ENCODE measurements at places on chromosomes 6 and 20.

GRCh38 chr6:128964233-128964755, 81.4 kb downstream of the LAMA2 start:
- no peak overlapping the region for H3K4me3 ChIP-seq
- no peak for DNase-seq
- no peak overlapping the region for H3K27ac ChIP-seq
- no peaks in the 10 kb centered on the region for H3K36me3 ChIP-seq
- H3K27me3 ChIP-seq, result no peaks in the 10 kb centered on the region
- H3K4me1 ChIP-seq, result no peaks in the 10 kb centered on the region

GRCh38 chr6:157867981-157868380, 44.9 kb downstream of the SNX9 start:
- no peak for DNase-seq
- H3K4me3 ChIP-seq, result no peak overlapping the region
- H3K4me1 ChIP-seq, result peaks cover 5% of the 10 kb centered on the region
- no peaks in the 10 kb centered on the region for H3K27me3 ChIP-seq
- no peak overlapping the region for H3K27ac ChIP-seq

DNA sequence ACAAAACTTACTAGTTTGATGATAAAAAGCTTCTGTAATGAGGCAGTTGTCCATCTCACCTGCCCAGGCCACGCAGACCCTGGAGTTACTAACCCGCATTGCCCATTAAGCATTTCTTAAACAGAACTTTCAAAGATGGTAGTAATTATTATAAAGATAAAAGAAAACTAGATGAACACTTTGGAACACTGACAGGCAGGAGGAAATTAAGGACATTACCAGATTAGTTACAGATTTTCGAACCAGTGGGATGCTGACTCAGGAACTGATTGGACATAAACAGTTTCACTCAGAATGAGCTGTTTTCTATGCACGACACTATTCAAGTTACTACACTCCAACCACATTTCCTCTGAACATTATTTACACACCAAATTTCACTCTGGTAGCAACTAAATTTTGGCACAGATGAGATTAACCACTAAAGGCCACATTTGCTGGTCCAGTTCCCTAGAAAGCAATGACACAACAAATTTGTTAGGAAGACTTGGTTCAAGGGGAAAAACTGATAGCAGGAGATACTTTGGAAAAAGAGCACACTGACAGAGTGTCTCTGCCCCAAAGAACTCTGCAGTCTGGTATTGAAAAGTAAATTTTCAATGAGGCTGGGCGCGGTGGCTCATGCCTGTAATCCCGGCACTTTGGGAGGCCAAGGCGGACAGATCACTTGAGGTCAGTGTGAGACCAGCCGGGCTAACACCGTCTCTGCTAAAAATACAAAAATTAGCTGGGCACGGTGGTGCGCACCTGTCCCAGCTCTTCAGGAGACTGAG, 3.0 kb downstream of the ROMO1 start:
- DNase-seq, result no peak
- no peak overlapping the region for H3K27ac ChIP-seq
- H3K4me1 ChIP-seq, result peaks cover 19% of the 10 kb centered on the region
- no peak overlapping the region for H3K4me3 ChIP-seq
- H3K36me3 ChIP-seq, result peaks cover 57% of the 10 kb centered on the region
- H3K27me3 ChIP-seq, result no peaks in the 10 kb centered on the region

- DNase-seq, result no peak
- no peak overlapping the region for H3K27ac ChIP-seq
- H3K27me3 ChIP-seq, result no peaks in the 10 kb centered on the region
- H3K4me1 ChIP-seq, result no peaks in the 10 kb centered on the region
- no peaks in the 10 kb centered on the region for H3K36me3 ChIP-seq
- H3K4me3 ChIP-seq, result no peak overlapping the region
Observed at GRCh38 chr6:146634022-146634421, 35.2 kb downstream of the ADGB start.

DNA sequence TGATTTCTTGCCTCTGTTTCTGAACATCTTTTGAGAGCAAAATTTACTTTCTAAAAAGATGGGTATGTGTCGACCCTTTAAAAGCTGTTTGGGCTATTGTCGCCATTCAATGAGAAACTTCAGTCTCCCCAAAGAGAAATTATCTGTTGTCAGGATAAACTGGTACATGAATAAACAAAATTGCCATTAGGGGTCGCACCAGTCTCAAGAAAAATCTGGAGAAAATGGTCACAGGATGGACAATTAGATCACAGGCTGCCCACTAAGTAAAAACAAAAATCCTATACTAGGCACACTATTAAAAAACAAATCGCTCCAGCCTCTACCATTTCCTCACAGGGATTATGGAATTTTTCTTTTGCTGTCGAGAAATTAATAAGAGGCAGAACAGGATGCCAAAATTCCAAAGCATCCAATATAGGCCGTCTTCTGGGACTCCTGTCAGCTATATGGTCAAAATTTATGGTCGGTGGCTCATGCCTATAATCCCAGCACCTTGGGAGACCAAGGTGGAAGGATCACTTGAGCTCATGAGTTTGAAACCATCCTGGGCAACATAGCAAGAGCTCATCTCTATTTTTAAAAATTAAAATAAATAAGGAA, 5.5 kb upstream of the HLA-E start:
- peaks cover 15% of the 10 kb centered on the region for H3K27me3 ChIP-seq
- no peak overlapping the region for H3K27ac ChIP-seq
- H3K4me3 ChIP-seq, result no peak overlapping the region
- H3K36me3 ChIP-seq, result no peaks in the 10 kb centered on the region
- no peaks in the 10 kb centered on the region for H3K4me1 ChIP-seq

- no peaks in the 10 kb centered on the region for H3K4me1 ChIP-seq
- no peak for DNase-seq
- H3K4me3 ChIP-seq, result no peak overlapping the region
- H3K36me3 ChIP-seq, result no peaks in the 10 kb centered on the region
- no peak overlapping the region for H3K27ac ChIP-seq
Observed at GRCh38 chr6:110410511-110410910, 4.9 kb downstream of the DDO start.

DNA sequence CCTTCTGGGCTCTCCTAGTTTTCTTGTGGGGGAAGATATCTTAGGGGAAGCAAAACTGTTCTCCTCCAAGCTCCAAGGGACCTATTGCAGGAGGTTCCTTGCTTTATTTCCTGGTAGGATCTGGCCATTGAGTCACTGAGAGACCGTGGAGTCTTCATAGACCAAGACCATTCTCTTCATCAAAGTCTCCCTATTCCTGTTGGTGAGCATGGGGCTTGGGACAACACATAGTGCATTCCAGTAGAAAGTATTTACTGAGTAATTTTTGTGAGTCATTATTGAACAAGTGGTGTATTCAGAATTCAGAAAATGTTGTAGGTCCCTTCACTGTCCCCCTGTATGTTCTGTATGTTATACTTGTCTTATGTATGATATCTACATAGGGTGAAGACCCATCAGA, 133.6 kb downstream of the CDH26 start:
- no peaks in the 10 kb centered on the region for H3K4me1 ChIP-seq
- H3K27me3 ChIP-seq, result no peaks in the 10 kb centered on the region
- H3K4me3 ChIP-seq, result no peak overlapping the region
- H3K36me3 ChIP-seq, result no peaks in the 10 kb centered on the region
- no peak overlapping the region for H3K27ac ChIP-seq

- no peak overlapping the region for H3K27ac ChIP-seq
- no peaks in the 10 kb centered on the region for H3K36me3 ChIP-seq
- no peaks in the 10 kb centered on the region for H3K27me3 ChIP-seq
Observed at GRCh38 chr6:81565071-81565470, 187.4 kb downstream of the TENT5A start.

DNA sequence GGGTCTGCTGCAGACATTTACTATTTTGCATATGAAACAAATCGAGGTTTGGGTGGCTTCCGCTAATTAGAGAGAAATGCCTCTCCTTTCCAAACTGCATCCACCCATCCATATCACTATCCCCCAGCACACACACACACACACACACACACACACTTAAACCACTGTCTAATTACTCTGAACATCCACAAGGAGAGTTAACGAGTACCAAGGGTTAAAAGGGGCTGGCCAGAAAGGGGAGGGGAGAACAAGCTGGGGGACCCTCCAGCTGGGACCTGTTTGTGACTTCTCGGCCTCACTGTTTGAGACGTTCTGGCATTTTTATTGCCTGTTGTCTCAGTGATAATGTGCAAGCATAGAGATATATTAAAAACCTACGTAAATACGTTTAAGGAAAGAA, 261.2 kb downstream of the FOXC1 start:
- H3K4me3 ChIP-seq, result no peak overlapping the region
- no peaks in the 10 kb centered on the region for H3K36me3 ChIP-seq
- no peak for DNase-seq
- no peaks in the 10 kb centered on the region for H3K4me1 ChIP-seq
- no peak overlapping the region for H3K27ac ChIP-seq
- H3K27me3 ChIP-seq, result no peaks in the 10 kb centered on the region

DNA sequence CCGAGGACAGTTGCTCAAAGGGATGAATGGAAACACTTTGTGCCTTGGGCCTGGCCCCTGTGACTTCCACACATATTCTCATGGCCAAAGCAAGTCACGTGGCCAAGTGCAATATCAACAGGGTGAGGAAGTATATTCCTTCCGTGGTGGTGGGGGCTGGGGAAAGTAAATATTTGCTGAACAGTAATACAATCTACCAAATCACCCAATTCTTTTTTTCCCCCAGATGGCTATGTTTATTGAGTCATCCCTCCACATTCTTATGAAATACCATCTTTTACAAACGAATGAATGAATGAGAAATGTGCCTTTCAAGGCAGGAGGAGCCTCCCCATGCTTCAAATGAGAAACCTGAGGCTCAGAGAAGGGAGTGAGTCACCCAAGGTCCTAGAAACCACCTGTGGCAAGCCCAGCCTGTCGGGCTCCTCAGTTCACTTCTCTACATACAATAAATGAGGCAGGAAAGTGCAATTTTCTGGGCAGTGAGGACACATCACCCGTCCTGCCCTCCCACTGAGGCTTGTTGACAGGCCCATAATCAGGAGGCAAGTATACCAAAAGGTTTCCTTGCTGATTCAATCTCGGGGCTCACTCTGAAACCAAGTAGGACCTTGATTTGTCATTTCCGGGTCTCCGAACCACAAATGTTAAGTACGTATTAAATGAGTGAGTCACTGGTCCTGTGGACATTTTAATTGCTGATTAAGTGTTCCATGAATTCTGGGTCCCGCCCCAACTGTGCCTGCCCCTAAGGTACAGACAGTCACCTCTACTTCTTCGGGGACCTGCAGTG, 25.3 kb upstream of the TOP1 start:
- peaks cover 5% of the 10 kb centered on the region for H3K4me1 ChIP-seq
- no peaks in the 10 kb centered on the region for H3K27me3 ChIP-seq
- peak; percentile 37 for DNase-seq
- peak overlapping the region; percentile 42 for H3K27ac ChIP-seq

DNA sequence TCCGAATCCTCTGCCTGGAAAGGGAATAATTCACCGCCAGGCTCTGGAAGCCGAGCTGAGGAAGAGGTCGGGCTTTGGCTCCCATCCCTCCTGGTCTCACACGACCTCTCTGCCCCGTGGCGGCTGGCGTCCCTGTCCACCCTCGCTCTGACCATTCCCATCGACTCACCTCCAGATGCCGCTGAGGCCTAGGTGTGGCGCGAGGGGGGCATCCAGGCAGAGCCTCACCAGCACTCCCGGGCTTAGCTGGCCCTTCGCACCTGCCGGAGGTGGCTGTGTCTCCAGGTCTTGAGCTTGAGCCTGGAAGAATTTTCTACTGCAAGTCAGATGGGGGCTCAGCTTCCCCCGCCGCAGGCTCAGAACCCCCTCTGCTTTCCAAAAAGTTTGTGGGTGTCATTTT, 28.5 kb upstream of the SMOC2 start:
- no peak overlapping the region for H3K4me3 ChIP-seq
- no peak overlapping the region for H3K27ac ChIP-seq
- H3K36me3 ChIP-seq, result no peaks in the 10 kb centered on the region
- H3K4me1 ChIP-seq, result peaks cover 33% of the 10 kb centered on the region
- no peaks in the 10 kb centered on the region for H3K27me3 ChIP-seq
- no peak for DNase-seq

DNA sequence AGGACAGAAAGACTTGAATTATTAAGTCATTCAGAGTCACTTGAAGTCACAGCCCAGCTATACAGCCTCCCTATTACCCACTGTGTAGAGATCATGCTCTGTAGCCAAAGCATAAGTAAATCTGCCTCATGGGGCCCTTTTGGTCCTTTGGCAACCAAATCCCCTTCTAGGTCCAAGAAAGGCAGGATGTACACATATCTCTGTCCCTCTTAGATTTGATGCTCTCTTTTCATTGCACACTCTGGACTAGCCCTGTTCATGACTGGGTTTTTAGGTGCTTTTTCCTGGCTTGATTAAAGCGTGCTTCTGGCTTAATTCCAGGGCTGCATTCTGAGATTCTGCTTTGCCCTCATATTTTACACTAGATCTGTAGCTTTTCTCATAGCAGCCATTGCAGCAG, 296.8 kb downstream of the TENT5A start:
- DNase-seq, result no peak
- no peak overlapping the region for H3K27ac ChIP-seq
- H3K27me3 ChIP-seq, result no peaks in the 10 kb centered on the region
- no peak overlapping the region for H3K4me3 ChIP-seq
- no peaks in the 10 kb centered on the region for H3K4me1 ChIP-seq

- H3K27me3 ChIP-seq, result no peaks in the 10 kb centered on the region
- H3K4me1 ChIP-seq, result no peaks in the 10 kb centered on the region
- no peak overlapping the region for H3K4me3 ChIP-seq
- no peak overlapping the region for H3K27ac ChIP-seq
- DNase-seq, result no peak
Observed at GRCh38 chr6:85516168-85516567, 66.3 kb downstream of the NT5E start.

GRCh38 chr6:88843040-88843439, 120.4 kb downstream of the RNGTT start:
- H3K27me3 ChIP-seq, result no peaks in the 10 kb centered on the region
- DNase-seq, result no peak
- H3K27ac ChIP-seq, result no peak overlapping the region
- no peaks in the 10 kb centered on the region for H3K36me3 ChIP-seq
- no peak overlapping the region for H3K4me3 ChIP-seq

DNA sequence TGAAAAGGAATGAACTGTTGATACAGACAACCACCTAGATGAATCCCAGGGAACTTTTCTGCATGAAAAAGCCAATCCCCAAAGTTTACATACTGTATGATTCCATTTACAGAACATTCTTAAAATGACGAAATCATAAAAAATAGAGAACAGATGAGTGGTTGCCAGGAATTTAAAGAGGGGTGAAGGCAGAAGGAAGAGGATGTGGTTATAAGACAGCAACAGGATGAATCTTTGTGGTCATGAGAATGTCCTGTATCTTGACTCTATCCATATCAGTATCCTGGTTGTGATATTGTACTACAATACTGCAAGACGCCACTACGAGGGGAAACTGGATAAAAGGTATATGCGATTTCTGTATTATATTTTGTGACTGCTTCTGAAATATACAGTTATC, 70.1 kb upstream of the EMILIN3 start:
- no peaks in the 10 kb centered on the region for H3K27me3 ChIP-seq
- DNase-seq, result no peak
- no peak overlapping the region for H3K4me3 ChIP-seq
- no peaks in the 10 kb centered on the region for H3K4me1 ChIP-seq

Measured in thyroid gland (tissue), 4 donors.